ENCODE measurements at places on chromosomes 3 and 15.

GRCh38 chr3:134427400-134428111, 53.3 kb upstream of the AMOTL2 start:
- peak; percentile 85 for DNase-seq

GRCh38 chr3:11944052-11944673, 60.0 kb upstream of the SYN2 start:
- DNase-seq = no peak

GRCh38 chr15:81161851-81162250, 27.8 kb downstream of the CFAP161 start:
- no peak for DNase-seq

- peak; percentile 96 for DNase-seq
Measured at GRCh38 chr15:52100807-52101442, 11.7 kb downstream of the BCL2L10 start.

- DNase-seq = no peak
Measured at GRCh38 chr3:39468108-39468436, 592 bp downstream of the MOBP start.

GRCh38 chr3:50274371-50275104, 4.3 kb upstream of the LSMEM2 start:
- no peak for DNase-seq

- no peak for DNase-seq
Measured at GRCh38 chr15:62878070-62878469, 164.5 kb upstream of the TPM1 start.

GRCh38 chr15:41949401-41950126, 22.8 kb downstream of the EHD4 start:
- DNase-seq = no peak

GRCh38 chr15:72824112-72824511, 40.6 kb upstream of the ADPGK start:
- DNase-seq = no peak

DNA sequence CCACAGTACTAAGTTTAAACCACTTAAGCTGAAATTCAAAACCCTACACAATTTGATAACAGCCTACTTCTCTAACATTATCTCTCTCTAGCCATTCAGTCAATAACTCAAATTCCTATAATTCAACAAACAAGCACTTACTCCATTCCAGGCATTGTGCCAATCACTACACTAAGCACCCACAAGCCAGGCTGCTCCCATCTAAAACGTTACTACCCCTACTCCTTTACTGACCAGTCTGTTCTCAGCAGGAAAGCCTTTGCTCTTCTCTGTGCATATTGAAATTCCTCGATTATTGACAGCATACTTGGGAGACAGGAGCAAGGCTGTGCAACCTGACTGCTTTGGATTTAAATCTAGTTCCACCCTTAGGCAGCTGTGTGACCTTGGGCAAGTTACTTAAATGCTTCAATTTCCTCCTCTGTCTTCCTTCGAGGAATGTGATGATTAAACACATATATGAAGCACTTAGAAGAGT, 177.2 kb upstream of the THBS1 start:
- peak; percentile 41 for DNase-seq

GRCh38 chr3:74353039-74353438, 261.4 kb downstream of the CNTN3 start:
- DNase-seq = no peak

DNA sequence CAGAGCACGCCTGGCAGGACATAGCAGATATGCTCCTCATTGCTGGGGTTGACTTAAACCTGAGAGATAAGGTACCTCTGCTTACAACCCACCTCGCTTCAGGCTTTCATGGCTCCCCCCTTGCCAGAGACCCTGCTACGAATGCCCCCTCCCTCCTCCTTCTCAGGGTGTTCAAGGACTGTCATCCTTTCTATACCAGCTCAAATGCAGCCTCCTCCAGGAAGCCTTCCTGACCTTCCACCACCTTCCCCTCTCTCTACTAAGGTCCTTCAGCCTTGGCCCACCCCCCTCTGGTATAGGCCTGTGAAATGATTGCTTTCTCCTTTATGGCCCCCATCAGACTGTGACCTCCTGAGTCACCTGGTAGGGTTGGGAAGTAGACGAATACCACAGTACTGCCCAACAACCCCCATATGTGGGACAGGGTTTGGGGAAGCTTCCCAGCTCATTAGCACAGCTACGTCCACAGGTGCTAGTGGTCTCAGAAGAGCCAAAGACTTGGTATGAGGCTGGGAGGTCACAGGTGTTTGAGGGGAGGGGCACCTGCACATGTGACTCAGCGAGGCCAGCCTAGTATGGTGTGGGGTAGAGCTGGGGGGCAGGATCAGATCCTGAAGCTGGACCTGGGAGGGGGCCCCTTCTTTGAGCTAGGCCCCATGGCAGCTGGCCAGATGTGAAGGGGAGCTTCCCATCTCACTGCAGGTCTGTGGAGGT, 32.0 kb downstream of the ANKDD1A start:
- DNase-seq = no peak

GRCh38 chr3:158127250-158128219, 17.6 kb downstream of the RSRC1 start:
- no peak for DNase-seq

GRCh38 chr3:185648396-185648795, 62.3 kb downstream of the SENP2 start:
- DNase-seq = no peak

GRCh38 chr3:8581806-8582445, 62.7 kb downstream of the SSUH2 start:
- DNase-seq = no peak

GRCh38 chr15:53218666-53219580, 428.8 kb upstream of the ONECUT1 start:
- DNase-seq = no peak

DNA sequence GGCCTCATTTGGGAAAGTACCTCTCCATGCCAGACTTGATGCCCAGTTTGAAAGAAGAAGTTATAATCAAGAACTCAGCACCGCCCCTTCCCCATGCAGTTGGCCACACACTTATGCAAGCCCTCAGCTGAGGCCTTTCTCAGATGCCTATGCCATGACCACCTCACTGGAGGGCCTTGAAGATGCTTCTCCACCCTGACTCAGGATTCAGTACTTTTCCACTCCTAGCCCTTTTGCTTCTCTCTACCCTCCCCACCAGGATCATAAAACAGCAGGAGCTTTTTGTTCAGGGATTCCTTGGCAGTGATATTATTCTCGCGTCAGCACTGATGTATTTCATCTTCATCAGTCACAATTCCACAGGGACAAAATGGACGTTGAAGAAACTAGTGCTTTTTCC, 313.5 kb downstream of the PYDC2 start:
- DNase-seq = no peak

DNA sequence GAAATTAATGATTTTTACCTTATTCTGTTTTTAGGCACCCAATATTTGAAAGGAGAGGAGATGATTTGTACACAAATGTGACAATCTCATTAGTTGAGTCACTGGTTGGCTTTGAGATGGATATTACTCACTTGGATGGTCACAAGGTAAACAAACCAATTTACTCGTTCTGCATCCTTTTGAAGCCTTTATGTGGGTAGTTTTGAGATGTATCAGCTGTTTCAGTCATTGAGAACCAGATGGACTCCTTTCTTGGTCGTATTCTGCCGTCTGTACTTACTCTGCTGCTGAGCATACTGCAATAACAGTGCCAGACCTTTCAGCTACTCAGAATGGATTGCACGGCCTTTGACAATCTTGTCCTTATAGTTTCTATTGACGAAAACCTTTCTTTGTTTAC, 13.3 kb downstream of the DNAJB11 start:
- DNase-seq = no peak

- no peak for DNase-seq
Measured at GRCh38 chr15:59255680-59256336, 49.2 kb downstream of the LDHAL6B start.

GRCh38 chr3:80391573-80391972, 623.8 kb upstream of the ROBO1 start:
- DNase-seq = no peak

DNA sequence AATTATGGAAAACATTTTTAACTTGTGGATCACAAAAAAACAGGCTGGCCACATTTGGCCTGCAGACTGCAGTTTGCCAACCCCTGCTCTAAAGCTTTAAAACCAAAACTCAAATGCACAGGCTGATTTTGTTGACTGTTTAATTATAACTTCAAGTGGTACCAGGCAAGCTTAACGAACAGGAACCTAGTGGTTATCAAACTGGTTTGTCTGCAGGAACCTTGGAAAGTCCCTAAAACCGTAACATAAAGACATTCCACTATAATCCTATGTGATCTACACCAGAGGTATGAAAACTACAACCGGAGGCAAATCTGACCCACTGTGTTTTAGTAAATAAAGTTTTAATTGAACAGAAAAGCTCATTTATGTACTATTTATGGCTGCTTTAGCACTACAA, 52.4 kb downstream of the TBL1XR1 start:
- no peak for DNase-seq

DNA sequence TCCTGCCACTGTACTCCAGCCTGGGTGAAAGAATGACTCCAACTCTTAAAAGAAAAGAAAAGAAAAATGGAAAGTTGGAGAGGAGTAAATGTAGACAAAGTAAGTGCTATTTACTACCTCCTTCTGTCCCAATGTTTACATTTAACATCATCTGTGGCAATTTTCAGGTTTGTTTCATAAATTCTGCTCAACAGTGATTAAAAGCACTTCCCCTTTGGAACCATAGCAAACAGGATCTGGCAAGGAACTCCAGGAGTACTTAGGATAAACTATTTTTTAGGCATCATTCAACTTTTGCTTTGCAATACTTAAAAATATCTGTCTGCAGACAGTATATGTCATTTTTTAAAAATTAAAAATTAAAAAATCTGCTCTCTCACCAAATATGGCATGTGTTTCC, 5.5 kb upstream of the CX3CR1 start:
- DNase-seq = no peak

- DNase-seq = no peak
Measured at GRCh38 chr3:186099178-186099577, 9.7 kb downstream of the ETV5 start.

DNA sequence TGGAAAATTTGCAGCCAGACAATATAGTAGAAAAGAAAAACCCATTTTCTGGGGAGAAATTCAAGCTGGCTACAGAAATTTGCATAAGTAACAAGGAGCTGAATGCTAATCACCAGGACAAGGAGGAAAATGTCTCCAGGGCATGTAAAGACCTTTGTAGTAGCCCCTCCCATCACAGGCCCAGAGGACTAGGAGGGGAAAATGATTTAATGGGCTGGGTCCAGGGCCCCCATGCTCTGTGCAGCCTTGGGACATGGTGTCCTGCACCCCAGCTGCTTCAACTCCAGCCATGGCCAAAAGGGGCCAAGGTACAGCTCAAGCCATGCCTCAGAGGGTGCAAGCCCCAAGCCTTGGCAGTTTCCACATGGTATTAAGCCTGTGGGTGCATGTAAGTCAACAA, 197.6 kb upstream of the POU1F1 start:
- DNase-seq = no peak

GRCh38 chr15:27183201-27183600, 212.2 kb downstream of the GABRG3 start:
- DNase-seq = no peak

- DNase-seq = no peak
Measured at GRCh38 chr3:17081520-17081919, 196.8 kb downstream of the PLCL2 start.

- DNase-seq = no peak
Measured at GRCh38 chr15:41396111-41396510, 6.2 kb downstream of the NDUFAF1 start.

GRCh38 chr15:67506775-67507747, 13.9 kb upstream of the C15orf61 start:
- no peak for DNase-seq
